ENCODE measurements at places on chromosomes 1 and 21. TPM values are rescaled to one million over a fixed set of nuclear protein-coding genes. Genes with fewer than 3 reads are reported as not detected.

DNA sequence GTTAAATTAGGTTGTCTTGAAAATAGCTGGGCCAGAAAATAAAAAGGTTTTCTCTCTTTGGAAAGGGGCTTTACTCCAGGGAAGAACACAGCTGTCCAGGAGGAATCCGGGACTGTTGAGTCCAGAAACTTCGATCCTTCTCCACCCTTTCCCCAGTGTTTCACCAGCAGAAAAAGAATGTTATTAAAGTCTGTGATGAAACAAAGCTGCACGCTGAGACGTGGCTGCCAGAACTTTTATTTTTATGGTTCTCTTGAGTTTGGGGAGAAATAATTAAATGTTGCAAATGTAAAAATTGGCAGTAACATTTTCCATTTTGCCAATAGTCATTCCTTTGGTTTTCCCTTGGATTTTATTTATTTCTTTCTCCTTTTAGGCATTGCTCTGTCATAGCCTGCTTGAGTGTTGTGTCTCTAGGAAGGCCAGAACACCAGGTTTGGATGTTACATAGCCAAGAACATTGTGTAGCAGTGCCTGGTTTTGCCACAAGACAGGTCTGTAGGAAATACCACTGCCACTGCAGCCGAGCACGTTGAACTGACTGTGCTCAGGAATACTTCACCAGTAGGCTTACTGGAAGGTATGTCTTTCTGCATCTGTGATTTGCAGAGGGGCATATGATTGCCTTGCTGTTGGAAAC lies 87.4 kb downstream of the ROR1 start:
- DNase-seq = no peak
- H3K36me3 ChIP-seq = no peaks in the 10 kb centered on the region
- peaks cover 3% of the 10 kb centered on the region for H3K27me3 ChIP-seq
- no peaks in the 10 kb centered on the region for H3K4me1 ChIP-seq

Gene OR10Z1
- not detected for total RNA-seq

Gene AGPAT3
- total RNA-seq = 93.1 TPM

- H3K4me3 ChIP-seq = no peak overlapping the region
- H3K36me3 ChIP-seq = no peaks in the 10 kb centered on the region
- H3K4me1 ChIP-seq = peaks cover 9% of the 10 kb centered on the region
- no peak for DNase-seq
- H3K27ac ChIP-seq = no peak overlapping the region
Observed at GRCh38 chr1:240691501-240691900, 79.5 kb upstream of the GREM2 start.

DNA sequence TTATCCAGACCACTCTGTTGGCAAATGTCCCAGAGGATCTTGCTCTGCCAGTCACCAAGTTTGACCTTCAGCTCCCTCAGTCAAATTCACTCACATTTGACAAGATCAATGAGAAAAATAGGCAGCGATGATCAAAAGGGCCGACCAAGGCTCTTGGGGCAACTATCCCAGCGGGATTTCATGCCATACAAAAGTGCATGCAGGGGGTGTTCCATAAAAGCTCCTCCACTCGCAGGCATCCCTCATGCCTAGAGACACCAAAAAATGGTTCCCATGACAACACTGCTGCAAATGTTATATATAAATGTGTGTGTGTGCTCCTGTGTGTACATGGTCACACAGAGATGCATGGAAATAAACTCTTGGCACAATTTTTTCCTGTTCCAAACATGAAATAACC lies 16.2 kb upstream of the EIF4G3 start:
- H3K27me3 ChIP-seq = peaks cover 23% of the 10 kb centered on the region
- peaks cover 8% of the 10 kb centered on the region for H3K4me1 ChIP-seq
- H3K27ac ChIP-seq = no peak overlapping the region

Gene BARHL2
- total RNA-seq = not detected

Measured in activated CD4-positive, alpha-beta T cell treated with anti-CD3 and anti-CD28 coated beads, Interleukin-2, amount 10 ng/mL, durations not matched to agents 7 days and 5 days (primary cell).